Fibroblast of lung (primary cell): ENCODE measurements at places on chromosomes 16 and 17. TPM values are rescaled to one million over a fixed set of nuclear protein-coding genes. Genes with fewer than 3 reads are reported as not detected.

Gene PLA2G10
- not detected in 2 replicates for total RNA-seq

Gene KRTAP3-2
- total RNA-seq: not detected in 2 replicates

Gene LRRC75A
- 2.1 and 3.1 TPM in 2 replicates for total RNA-seq

Gene ACAP1
- 2.1 and 3.9 TPM in 2 replicates for total RNA-seq

Gene MT4
- not detected in 2 replicates for total RNA-seq

Gene FTO
- 42.9 and 61.1 TPM in 2 replicates for total RNA-seq

Gene SLC6A2
- not detected in 2 replicates for total RNA-seq

Gene FAM171A2
- 5.0 and 6.4 TPM in 2 replicates for total RNA-seq

Gene SLFN14
- not detected in 2 replicates for total RNA-seq

Gene GPR139
- not detected in 2 replicates for total RNA-seq

Gene ALOXE3
- total RNA-seq: not detected in 2 replicates

Gene IGF2BP1
- total RNA-seq: under 0.01 TPM in 2 replicates

Gene ORMDL3
- 48.1 and 51.9 TPM in 2 replicates for total RNA-seq

Gene KRTAP4-5
- not detected in 2 replicates for total RNA-seq

Gene HSD3B7
- 32.9 and 47.9 TPM in 2 replicates for total RNA-seq

Gene SEC14L5
- 0.77 and 0.99 TPM in 2 replicates for total RNA-seq

Gene CIBAR2
- total RNA-seq: not detected in 2 replicates

Gene ALOX15
- not detected in 2 replicates for total RNA-seq

Gene ZNF821
- 3.3 and 5.9 TPM in 2 replicates for total RNA-seq

Gene SLC5A10
- total RNA-seq: under 0.01 TPM in 1 of 2 replicates, not detected in the other

Gene SAMD14
- 2.1 and 2.3 TPM in 2 replicates for total RNA-seq

Gene KRTAP16-1
- total RNA-seq: not detected in 2 replicates

Gene MEOX1
- total RNA-seq: not detected in 2 replicates

Gene KRT13
- not detected in 2 replicates for total RNA-seq

Gene ASGR1
- 0.66 and 0.77 TPM in 2 replicates for total RNA-seq

Gene BANP
- total RNA-seq: 28.0 and 31.0 TPM in 2 replicates

Gene LHX1
- not detected in 2 replicates for total RNA-seq

Gene TP53TG3B
- not detected in 2 replicates for total RNA-seq

Gene CPNE7
- total RNA-seq: 13.1 and 53.0 TPM in 2 replicates

Gene KRT15
- 0.17 TPM in 1 of 2 replicates, not detected in the other for total RNA-seq

Gene TBC1D3B
- total RNA-seq: 1.8 and 2.3 TPM in 2 replicates

Gene MYL4
- not detected in 2 replicates for total RNA-seq

Gene C17orf67
- 1.3 and 1.7 TPM in 2 replicates for total RNA-seq

Gene TCAP
- 0.17 and 0.26 TPM in 2 replicates for total RNA-seq

Gene CRYBA1
- total RNA-seq: 0.17 TPM in 1 of 2 replicates, not detected in the other

Gene YBX2
- total RNA-seq: under 0.01 TPM in 1 of 2 replicates, not detected in the other

Gene GLIS2
- 2.6 and 4.0 TPM in 2 replicates for total RNA-seq

Gene BICDL2
- not detected in 2 replicates for total RNA-seq

Gene TBC1D3G
- not detected in 2 replicates for total RNA-seq

Gene G6PC1
- not detected in 2 replicates for total RNA-seq

Gene UBE2G1
- total RNA-seq: 24.4 and 30.7 TPM in 2 replicates

Gene SLC22A31
- total RNA-seq: 0.17 and 0.26 TPM in 2 replicates

Gene MYH13
- total RNA-seq: not detected in 2 replicates

Gene KCNJ2
- 36.0 and 48.1 TPM in 2 replicates for total RNA-seq

Gene EFCAB13
- 9.2 and 10.0 TPM in 2 replicates for total RNA-seq

Gene CTU2
- 11.9 and 13.4 TPM in 2 replicates for total RNA-seq

Gene PITPNM3
- total RNA-seq: 0.77 and 0.99 TPM in 2 replicates

Gene GGT6
- not detected in 2 replicates for total RNA-seq

Gene CCL17
- not detected in 2 replicates for total RNA-seq

Gene RNF222
- total RNA-seq: not detected in 2 replicates

Gene ABCC11
- under 0.01 and 0.17 TPM in 2 replicates for total RNA-seq

Gene PSMC3IP
- 2.3 and 4.6 TPM in 2 replicates for total RNA-seq

Gene KRT33B
- total RNA-seq: not detected in 2 replicates
